NCI-H146 (cell line): ENCODE measurements at places on chromosomes 7 and 10.

DNA sequence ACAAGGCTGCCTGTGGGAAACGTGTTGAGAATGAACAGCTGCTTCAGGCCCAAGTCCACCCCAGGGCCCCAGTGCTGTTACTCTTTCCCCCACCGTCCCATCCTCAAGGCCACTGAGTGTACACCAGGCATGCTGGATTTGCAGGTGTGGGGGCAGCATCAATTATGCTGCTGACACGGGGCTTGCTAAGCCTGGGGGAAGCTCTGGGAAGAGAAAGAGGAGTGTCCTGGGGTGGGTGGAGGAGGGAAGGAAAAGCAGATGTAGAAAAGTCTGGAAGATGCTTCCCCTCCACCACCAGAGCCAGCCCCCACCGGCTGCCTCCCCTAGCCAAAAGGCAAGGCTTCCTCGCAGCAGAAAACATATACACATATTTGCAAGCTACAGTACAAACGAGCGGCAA, 153.9 kb downstream of the CDH23 start:
- no peak for DNase-seq

DNA sequence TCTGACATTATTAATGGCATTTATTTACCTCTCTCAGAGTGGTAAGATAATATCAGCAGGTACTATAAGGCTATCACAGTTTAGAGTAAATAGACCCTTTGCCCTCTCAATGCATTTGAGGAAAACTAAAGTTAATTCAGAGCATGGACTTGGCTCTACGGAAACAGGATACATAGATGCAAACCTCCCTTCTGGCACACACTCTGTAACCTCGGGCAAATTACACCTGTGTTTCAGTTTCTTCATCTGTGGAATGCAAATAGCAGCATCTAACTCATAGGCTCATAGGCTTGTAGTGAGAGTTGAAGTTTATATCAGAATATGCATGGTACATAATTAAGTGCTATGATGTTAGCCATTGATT, 5.6 kb downstream of the RAPGEF5 start:
- no peak for DNase-seq

- peak; percentile 28 for DNase-seq
Measured at GRCh38 chr7:68314208-68314607, 1284.1 kb upstream of the AUTS2 start.

DNA sequence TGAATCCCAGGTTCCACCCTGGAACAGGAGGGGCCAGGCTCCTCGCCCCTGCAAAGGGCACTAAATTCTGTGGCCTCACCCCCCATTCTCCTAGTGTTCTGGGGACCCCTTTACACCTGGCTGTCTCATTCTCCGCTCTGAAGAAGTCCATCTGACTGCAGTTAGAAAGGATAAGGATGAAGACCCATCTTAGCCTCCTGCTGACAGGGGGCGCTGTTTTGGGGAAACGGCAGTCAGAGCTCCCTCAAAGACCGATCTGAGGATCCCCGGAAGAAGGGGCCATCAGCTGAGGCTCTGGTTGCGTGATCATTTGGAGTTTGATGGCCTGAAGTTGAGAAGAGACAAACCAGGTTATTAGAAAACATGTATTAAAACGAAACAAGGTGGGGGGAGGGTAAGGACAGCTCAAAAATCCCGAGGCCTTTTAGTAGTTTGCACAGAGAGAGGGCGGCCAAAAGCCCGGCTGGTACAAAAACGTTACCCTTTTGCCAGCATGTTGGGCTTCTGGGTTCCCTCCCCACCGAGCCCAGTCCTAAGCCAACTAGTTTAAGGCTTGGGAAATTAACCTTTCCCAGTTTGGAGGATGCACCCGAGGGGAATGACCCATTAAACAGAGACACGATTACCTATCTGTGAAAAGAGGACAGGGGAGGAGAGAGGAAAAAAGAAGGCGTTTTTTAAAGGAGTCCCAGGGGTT, 102.8 kb downstream of the CHN2 start:
- DNase-seq = peak; percentile 48

- DNase-seq = peak; percentile 69
Measured at GRCh38 chr10:29839826-29840515, 205.2 kb upstream of the SVIL start.

DNA sequence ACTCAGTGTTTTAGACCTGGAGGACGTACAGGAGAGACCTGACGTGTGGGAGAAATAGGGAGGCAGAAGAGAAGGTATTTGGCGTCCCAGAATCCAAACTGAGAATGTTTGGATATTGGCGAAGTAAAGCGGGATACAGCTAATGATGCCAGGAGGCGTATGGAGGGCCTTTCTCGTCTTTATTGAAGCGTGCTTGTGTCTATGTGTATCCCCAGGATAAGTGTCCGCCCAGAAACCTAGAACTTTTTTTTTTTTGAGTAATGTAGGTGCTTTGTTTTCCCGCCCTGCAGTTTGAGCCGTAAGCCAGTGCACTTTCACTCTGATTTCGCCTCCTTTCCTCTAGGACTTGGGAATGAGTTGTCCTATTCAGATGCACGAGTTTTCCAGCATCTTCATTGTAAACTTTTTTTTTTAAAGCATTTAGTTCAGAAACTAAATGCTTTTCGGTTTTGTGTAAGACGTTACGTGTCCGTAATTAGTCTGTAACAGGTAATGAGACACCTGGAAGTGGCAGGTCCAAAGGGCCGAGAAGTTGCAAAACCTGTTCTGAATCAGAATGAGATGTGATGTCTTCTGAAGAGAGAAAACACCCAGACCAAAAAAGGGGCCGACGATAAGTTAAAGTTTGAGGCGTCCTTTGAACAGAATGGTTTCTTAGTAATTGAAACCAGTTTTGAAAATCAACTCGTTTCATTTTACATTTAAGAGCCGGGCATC, 746 bp downstream of the ARL5B start:
- DNase-seq = peak; percentile 77

DNA sequence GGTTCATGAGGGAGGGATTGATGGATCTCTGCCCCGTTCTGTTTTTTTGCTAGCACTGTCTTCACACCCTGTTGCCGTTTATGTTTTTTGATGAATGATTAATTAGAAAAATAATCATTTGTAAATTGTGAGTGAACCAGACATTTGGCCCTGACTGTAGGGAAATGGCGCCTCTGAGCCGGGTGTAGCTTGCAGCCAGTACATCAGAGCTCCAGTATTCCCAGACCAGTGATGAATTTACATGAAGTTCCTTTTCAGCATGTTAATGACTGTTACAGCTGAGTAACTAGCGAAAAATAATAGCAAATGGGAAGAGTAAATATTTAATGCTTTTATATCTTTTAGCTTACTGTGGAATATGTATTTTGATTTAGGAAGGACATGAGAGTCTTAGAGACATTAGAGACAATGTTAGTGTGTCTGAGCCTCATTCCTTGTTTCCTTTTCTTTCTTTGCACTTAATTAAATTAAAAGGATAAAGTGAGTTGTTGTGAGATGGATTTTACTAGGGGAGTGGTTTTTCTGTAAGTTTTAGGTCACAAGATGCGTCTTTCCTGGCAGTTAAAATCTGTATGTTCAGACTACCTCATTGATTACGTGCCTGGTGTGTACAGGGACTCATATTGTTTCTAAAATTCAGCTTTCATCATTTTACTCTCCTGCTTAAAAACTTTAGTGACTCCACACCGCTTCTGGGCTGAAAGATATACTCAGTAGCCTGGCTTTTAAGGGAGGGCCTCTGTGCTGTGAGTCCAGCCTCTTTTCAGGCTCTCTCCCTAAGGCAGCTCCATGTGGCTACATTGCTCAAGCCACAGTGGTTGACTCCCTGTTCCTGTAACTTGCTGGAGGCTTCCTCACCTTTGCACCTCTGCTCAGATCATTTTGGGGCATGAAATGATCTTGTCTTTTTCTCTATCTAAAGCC, 86.4 kb downstream of the AUTS2 start:
- peak; percentile 34 for DNase-seq

DNA sequence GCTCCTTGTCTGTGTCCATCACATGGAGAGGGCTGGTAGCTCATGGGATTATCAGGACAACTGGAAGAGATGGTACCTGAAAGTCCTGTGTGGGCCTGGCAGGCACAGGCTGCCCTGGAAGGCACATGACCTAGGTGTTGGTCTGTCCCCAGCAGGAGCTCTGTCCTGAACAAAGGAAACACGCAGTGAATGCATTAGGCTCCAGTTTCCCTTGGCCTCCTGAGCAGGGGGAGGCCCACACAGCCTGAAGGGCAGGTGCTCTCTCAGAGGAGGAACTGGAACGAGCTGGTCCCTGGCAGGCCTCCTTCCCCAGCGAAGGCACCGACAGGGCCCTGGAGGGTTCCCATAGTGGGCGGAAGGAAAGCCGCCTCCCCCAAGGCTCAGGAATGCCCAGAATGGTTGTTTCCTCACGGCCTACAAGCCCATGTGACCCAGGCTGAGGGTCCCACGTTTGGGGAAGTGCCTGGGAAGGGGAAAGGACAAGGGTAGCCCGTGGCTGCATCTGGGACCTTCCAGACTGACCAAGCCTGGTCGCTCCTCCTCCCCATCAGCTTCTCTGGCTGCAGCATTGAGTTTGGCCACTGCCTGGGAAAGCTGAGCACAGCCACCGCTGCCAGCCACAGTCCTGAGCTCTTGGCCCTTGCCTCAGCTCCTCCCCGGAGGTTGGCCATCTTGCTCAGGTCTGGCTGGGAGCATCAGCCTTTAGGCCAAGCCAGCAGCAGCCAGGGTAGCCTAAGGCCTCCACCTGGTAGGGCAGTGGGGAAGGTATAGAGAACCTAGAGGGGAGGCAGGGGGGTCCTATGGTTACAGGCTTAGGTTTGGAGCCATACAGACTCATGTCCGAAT, 21.8 kb downstream of the CXCL12 start:
- DNase-seq = no peak

DNA sequence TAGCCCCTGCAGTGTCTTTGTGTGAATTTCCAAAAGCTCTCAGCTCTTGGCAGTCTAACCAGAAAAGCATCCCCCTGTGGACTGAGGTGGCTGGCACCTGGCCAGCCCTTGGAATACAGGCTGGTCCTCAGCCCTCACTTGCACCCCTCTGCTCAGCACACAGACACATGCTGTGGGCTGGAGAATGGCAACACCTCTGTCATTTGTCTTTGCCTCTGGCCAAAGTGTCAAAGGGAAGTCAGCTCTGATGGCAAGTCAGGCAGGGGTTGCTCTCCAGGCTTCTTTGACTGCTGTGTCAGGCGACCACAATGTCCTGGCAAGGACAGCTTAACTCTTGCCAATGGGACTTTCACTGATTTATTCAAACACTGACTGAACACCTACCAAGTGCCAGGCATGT, 724.8 kb downstream of the INHBA start:
- no peak for DNase-seq

- no peak for DNase-seq
Measured at GRCh38 chr10:70562036-70562755, 40.3 kb downstream of the PRF1 start.

GRCh38 chr7:114649689-114650088, 235.1 kb downstream of the FOXP2 start:
- peak; percentile 26 for DNase-seq

DNA sequence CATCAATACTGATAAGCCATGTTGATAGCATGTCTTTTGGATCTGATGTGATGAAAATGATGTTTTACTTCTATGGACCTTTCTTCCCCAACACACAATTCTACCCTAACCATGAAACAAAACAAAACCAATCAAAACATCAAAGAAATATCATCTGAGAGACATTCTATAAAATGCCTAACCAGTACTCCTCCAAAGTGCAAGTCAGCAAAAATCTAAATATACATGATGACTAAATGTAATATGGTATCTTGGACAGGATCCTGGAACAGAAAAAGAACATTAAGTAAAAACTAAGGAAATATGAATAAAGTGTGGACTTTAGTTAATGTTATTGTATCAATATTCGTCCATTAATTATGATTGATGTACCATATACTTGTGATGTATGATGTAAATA, 625.1 kb downstream of the MAGI2 start:
- no peak for DNase-seq

- no peak for DNase-seq
Measured at GRCh38 chr10:122225330-122225729, 45.8 kb upstream of the BTBD16 start.

DNA sequence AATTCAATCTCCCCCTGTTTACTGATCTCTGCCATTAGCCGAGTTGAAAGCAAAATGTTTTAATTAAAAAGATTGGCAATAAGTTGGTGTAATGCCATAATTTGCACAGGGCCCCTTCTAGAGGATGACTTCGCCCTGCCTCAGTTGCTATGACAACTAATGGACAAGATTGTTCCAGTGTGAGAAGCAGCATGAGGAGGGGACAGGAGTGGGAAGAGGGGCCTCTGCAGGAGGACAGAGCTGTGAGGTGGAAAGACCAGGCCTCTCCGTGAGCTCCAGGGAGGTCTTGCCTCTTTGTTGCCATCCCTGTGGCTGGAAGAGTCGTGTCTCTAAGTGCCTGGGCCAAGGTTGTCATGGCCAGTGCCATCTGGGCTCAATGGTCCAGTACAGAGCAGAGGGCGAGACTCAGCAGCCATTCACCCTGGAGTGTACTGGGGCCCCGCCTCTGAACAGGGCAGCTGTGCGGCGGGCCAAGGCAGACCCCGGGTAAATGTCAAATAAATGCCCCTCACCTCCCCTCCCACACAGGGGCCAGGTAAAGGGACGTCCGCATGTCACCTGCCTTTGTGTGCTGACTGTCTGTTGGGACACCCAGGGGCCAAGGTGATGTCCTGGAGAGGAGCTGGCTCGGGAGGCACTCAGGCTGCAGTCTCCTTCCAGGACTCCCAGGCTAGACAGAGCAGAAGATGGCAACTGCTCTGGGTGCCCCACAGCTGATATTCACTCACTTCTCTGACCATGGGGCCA, 97.0 kb upstream of the RET start:
- peak; percentile 75 for DNase-seq

DNA sequence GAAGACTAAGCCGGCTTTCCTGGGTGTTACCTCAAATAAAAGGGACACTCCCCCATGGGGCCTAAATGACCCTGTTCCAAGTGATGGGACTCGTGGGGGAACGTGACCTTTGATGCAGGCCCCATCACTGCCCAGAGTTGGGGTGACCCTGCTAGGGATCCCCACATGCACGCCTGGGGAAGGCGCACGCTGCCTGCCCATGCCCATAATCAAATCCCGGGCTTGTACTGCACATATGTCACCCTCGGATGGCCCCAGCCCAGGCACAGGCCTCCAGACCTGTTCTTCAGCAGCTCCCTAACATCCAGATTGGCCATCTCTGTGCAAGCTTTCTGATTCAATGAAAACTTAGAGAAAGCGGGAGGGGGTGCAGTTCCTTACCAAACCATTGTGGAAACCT, 14.7 kb downstream of the EBF3 start:
- DNase-seq = no peak

DNA sequence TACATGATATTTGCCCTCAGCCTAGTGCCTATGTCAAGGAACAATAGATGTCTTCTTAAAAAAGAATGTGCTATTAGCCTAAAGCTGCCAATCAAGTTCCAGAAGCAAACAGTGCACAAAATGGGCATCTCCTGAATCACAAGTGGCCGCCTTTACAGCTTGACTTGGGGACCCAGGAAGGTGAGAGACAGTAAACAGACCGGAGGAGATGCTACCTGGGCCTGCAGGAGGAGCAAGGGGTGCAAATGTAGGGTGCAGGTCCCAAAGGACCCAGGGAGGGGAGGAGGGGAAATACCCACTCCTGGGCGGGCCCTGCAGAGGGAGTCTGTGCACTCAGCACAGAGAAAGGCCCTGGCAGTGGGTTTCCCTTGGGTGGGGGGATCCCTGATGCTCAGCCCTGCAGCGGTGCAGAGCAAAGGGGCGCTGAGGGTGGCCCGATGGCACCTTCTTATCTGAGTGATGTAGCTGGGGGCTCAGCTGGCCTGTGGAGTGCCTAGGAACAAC, 147.7 kb downstream of the WDR11 start:
- no peak for DNase-seq

- DNase-seq = peak; percentile 33
Measured at GRCh38 chr10:89805599-89806013, 104.2 kb downstream of the KIF20B start.
